ENCODE measurements at places on chromosomes 12 and 14.
A peak's percentile ranks its signal among the peaks of the same experiment; 100 is the strongest.

DNA sequence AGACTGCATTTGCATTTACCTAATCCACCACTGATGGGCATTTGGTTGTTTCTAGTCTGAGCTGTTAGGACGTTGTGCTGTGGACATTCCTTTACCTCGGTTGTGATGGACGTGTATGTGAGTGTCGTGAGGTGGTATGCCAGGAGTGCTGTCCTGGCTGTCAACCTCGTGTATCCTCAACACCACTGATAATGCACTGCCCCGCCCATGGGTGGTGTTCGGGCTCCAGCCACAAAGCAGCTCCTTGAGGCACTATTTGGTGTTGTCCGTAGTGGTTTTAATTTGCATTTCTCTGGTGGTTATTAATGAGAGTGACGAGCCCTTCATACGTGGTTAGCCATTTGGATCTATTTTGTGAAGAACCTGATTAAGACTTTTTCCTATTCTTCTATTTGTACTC is 87.6 kb downstream of the PPP2R5C start:
- DNase-seq, result no peak

DNA sequence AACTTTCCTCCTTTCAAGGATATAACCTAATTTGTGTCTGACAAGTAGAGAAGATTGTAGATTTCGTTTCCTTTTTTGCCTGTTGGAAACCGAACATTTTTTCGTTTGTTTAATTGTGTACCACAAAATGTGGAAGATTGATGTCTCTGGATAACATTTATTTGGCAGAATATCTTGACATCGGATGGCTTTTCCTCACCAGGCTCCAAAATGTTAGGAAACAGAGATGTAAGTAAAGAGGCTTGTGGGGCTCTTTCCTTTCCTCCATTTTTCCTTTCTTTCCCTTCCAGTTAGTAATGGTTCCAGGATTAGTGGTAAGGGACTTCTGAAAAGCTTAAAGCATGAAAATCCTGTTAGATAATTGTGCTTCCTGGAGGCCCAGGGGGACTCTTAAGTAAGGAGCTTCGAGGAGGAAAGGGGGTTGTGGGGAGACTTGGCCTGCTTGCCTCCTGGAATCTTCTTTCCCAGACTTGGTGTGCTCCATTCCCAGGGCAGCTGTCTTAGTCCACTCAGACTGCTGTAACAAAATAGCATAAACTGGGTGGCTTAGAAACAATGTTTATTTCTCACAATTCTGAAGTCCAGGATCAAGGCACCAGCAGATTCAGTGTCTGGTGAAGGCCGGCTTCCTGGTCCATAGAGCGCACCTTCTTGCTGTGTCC is 243.1 kb upstream of the PWP1 start:
- peak; percentile 14 for DNase-seq

GRCh38 chr14:94682736-94683135 is 70.5 kb downstream of the SERPINA3 start:
- no peak for DNase-seq

DNA sequence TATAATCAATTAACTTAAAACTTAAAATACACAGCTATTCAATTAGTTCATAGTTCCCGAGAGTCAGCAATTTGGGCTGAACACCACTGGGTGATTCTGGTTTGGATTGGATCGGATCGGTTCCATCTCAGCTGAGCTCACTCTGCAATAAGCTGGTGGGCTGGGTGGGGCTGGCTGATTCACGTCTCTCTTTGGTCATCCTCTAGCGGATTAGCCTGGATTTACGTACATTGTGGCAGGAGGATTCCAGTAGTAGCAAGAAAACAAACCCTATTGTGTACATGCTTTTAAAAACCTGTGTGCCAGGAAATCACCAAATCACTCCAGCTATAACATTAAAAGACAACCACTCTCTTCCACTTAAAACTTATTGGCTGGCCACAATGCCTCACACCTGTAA is 3.2 kb upstream of the CLEC4C start:
- DNase-seq, result no peak

DNA sequence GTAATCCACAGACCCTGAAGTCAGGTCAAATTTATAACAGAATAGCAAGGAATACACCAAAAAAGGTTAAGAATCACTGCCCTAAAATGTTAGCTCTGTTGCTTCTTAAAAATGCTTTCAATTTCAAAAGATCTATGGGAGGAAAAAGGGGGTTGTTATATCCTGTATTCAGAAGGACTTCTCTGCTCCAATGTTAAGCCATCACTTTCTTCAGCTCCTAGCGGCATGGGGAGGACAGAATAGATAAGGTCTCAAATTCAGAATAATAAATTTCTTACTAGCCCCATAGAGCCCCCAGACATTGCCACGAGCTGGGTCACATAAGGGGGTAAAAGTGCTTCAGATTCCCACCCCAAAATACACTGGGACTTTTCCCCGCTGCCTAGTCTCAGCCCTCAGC is 49.8 kb downstream of the CPM start:
- DNase-seq, result no peak

GRCh38 chr12:93135286-93136239 is 206.5 kb upstream of the EEA1 start:
- DNase-seq, result no peak

DNA sequence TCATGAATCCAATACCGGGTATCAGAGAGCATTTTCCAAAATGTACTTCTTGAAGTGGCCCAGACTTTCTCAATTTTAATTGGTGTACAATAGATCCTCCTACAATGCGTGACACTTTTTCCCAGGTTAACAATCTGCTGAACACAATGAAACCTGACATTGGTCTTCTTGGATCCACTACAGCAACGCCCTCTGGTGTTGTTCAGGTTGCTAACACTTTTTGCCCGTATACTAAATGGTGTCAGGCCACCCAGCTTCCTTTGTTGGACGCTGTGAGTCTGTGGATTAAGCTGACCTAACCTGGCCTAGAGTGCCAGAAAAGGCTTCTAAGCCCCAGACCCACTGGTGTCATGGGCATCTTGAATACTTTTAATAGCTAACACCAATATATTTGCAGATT is 89.2 kb downstream of the KCNK10 start:
- DNase-seq, result no peak
